Sigmoid colon (tissue), 7 donors: ENCODE measurements at places on chromosomes 4 and X. TPM values are rescaled to one million over a fixed set of nuclear protein-coding genes. Genes with fewer than 3 reads are reported as not detected.

DNA sequence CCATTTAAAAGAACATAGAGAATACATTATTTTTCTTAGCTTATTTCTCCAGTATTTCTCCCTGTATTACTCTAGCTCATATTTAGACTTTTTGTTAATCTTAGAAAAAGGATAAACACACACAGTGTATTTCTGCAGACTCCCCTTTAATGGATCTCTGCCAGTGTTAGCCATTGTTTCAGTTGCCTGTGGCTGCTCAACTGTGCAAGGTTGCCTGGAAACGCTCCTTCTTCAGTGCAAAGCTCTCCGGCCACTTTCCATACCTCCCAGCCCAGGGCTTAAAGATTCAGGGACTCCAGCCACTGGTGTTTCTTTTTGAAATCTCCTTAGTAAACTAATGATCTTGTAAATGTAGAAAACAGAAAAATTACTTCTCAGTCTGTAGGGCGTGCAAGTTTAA, 104.9 kb downstream of the SLIT2 start:
- no peaks in the 10 kb centered on the region for H3K4me1 ChIP-seq
- no peak overlapping the region for H3K27ac ChIP-seq
- H3K4me3 ChIP-seq, result no peak overlapping the region

- H3K4me3 ChIP-seq, result no peak overlapping the region
- H3K36me3 ChIP-seq, result no peaks in the 10 kb centered on the region
- no peak for DNase-seq
- no peak overlapping the region for H3K27ac ChIP-seq
Measured at GRCh38 chrX:24799078-24799477, 105.4 kb downstream of the POLA1 start.

DNA sequence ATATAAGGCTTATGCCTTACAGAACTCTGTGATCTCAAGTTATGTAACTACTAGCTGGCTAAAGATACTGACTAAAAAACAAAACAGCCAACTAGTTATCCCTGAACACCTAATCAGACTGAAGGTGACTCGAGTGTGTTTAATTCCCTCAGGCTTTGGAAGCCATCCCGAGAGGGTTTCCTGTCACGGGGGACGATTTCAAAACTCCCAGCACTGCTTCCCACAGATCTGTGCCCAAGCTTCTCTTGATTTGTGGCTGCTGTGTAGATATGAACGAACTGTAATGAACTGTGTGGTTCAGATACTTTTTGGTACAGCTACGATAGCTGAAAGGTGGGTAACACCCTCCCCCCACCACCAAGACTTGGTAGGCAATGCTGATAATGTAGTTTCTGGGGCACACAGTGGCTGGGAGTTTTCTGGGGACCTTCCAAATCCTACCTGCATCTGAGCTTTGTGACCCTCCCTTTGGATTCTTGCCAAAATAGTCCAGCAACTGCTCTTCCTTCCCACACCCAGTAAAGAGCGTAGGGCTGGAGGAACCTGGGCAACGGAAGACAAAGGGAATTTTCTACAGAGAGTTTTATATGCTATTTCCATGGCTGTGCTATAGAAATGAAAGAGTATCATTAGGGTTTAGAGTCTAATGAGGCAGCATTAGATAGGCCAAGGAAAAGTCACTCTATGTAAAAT, 148.8 kb downstream of the MGST2 start:
- no peaks in the 10 kb centered on the region for H3K4me1 ChIP-seq
- H3K36me3 ChIP-seq, result no peaks in the 10 kb centered on the region
- H3K27me3 ChIP-seq, result no peaks in the 10 kb centered on the region
- no peak overlapping the region for H3K4me3 ChIP-seq

GRCh38 chr4:18675586-18676525, 654.3 kb upstream of the LCORL start:
- no peak overlapping the region for H3K27ac ChIP-seq
- H3K4me1 ChIP-seq, result no peaks in the 10 kb centered on the region
- DNase-seq, result no peak
- no peaks in the 10 kb centered on the region for H3K27me3 ChIP-seq

DNA sequence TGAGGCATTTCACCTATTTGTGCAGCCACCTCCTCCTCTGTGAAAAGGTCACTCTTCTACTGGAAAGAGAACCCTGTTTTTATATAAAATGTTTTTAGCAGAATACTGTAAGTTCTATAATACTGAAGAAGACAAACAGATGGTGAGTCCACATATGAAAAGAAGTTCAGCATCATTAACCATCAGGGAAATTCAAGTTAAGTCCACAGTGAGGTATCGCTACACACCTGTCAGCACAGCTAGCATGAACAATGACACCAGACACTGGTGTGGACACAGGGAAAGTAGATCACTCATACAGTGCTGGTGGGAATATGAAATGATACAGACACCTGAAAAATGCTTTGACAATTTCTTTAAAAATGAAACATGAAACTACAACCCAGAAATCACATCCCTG, 133.0 kb downstream of the MAD2L1 start:
- no peaks in the 10 kb centered on the region for H3K27me3 ChIP-seq
- H3K27ac ChIP-seq, result no peak overlapping the region
- H3K4me3 ChIP-seq, result no peak overlapping the region
- peaks cover 6% of the 10 kb centered on the region for H3K4me1 ChIP-seq

DNA sequence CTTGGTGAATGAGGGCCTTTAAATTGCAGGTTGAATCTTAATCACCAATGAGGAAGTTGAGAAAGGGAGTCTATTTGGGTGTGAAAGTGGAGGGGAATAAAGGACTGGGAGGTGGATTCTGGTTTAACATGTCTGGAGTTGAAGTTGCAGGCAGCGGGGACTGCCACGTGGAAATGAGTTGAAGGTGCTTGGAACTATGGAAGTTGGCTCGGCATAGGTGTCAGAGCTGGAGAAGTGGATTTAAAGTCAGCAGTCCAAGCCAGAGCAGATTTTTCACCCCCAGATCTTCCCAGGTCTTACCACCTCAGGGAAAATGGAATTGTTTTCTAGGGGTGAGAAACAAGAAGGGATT, 44.9 kb downstream of the TIGD4 start:
- no peaks in the 10 kb centered on the region for H3K4me1 ChIP-seq
- no peak for DNase-seq
- H3K36me3 ChIP-seq, result no peaks in the 10 kb centered on the region
- no peaks in the 10 kb centered on the region for H3K27me3 ChIP-seq

- no peaks in the 10 kb centered on the region for H3K36me3 ChIP-seq
- no peak for DNase-seq
- no peak overlapping the region for H3K27ac ChIP-seq
- no peaks in the 10 kb centered on the region for H3K4me1 ChIP-seq
Measured at GRCh38 chrX:97628807-97629596, 745.3 kb downstream of the RPA4 start.

DNA sequence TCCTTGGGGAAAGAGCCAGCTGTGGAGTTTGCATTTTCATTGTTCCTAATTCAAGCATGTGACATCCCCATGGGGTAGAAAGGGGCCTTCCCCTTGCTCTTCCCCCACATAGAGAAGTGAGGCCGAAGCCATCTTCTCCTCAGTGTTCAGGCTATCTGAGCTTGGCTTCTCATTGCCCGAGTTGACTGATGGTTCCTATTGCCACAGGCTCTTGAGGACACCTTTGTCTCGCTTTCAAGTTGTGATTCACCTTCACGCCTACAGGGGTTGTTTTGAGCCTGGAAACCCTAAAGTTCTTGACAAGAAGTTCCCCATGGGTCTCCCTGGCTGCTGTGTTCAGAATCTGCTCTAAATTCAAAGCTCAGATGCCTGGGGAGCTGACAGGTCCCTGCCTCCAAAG, 25.0 kb downstream of the CCNQ start:
- no peak overlapping the region for H3K27ac ChIP-seq
- no peaks in the 10 kb centered on the region for H3K36me3 ChIP-seq
- H3K4me3 ChIP-seq, result no peak overlapping the region
- no peak for DNase-seq
- no peaks in the 10 kb centered on the region for H3K27me3 ChIP-seq

- H3K27me3 ChIP-seq, result no peaks in the 10 kb centered on the region
- no peak overlapping the region for H3K27ac ChIP-seq
- H3K4me1 ChIP-seq, result peaks cover 23% of the 10 kb centered on the region
- DNase-seq, result no peak
- H3K36me3 ChIP-seq, result peaks cover 75% of the 10 kb centered on the region
Measured at GRCh38 chr4:3237712-3238560, 11.0 kb upstream of the MSANTD1 start.

GRCh38 chr4:66804979-66805378, 740.3 kb downstream of the CENPC start:
- H3K27me3 ChIP-seq, result no peaks in the 10 kb centered on the region
- H3K36me3 ChIP-seq, result no peaks in the 10 kb centered on the region
- H3K4me3 ChIP-seq, result no peak overlapping the region
- DNase-seq, result no peak
- H3K4me1 ChIP-seq, result no peaks in the 10 kb centered on the region

C1QTNF7 gene
- 21.4 TPM for total RNA-seq
